Stimulated activated CD4-positive, alpha-beta T cell treated with anti-CD3 and anti-CD28 coated beads, Interleukin-15, amount 100 ng/mL, for 48 hours (primary cell): ENCODE measurements at places on chromosomes 6 and 20.

- no peak for DNase-seq
These were observed 167.6 kb downstream of the TFAP2B start for GRCh38 chr6:50986319-50986718.

DNA sequence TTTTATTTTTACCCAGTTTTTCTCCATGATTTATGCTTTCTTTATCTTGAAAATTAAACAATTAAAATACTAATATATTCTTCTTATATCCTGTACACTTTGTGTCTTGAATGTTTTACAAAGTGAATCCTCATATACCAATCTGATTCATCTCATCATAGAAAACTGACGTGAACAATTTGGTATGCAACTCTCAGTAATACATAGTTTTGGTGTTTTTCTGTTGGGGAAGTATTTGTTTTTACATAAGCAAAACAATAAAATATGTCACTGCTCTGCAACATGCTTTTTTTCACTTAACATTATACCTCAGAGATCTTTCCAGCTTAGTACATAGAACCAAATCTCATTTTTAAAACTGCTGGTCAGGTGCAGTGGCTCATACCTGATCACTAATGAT, 14.7 kb downstream of the DNAAF9 start:
- DNase-seq = no peak

DNA sequence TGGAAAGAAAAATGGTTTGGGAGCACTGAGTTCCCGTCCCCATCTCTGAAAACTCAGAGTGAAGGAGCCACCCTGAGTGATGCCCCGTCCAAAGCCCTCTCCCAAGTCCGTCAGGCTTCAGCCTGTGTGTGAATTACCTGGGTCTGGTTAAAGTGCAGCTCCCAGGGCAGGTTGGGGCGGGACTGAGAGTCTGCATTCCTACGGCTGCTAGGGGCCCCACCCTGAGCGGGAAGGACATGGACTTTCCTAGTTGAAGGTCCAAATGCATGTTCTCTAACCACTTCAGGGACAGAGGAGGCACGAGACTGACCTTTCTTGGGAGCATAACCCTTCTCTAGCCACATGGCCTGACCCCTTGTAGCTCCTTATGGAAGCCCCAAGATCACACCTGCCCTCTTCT, 97.2 kb downstream of the SYNDIG1 start:
- DNase-seq = no peak

DNA sequence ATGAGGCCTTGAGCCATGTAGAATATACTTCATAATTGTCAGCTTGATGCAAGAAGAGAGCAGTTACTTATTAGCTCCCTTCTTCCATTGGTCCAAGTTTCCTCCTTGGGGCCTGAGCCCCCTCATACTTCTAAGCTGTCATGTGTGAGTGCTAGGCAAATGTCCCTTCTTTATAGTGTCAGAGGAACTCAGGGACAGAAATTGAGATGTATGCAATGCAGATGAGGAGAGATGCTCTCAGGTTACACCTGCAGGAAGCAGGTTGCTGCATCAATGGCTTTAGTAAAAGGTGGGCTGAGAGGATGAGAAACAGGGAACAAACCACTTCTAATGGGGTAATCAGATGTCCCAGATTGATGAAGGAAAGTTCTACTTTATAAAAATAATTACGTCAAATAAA, 6.7 kb upstream of the PDSS2 start:
- no peak for DNase-seq

DNA sequence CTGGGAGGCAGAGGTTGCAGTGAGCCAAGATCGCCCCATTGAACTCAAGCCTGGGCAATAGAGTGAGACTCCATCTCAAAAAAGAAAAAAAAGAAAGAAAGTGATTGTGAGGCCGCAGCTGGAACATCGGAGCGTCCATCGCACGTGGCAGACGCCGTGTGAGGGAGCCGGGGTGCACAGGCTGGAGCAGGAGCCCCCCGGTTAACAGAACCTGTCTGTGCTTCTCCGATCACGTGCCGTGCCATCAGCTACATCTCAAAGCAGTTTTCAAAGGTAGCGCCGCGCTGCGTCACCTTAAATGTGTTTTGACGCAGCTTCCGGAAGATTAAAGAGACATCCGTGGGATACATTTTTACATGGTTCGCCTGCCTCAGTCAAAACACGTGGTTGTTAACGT, 138.9 kb downstream of the TAF4 start:
- DNase-seq = no peak

- DNase-seq = no peak
These were observed 278.5 kb downstream of the CDKAL1 start for GRCh38 chr6:20812776-20813175.

GRCh38 chr6:132960720-132961119, 146.4 kb downstream of the RPS12 start:
- DNase-seq = no peak

- no peak for DNase-seq
These were observed 1057.6 kb downstream of the KIF16B start for GRCh38 chr20:15515691-15516090.

DNA sequence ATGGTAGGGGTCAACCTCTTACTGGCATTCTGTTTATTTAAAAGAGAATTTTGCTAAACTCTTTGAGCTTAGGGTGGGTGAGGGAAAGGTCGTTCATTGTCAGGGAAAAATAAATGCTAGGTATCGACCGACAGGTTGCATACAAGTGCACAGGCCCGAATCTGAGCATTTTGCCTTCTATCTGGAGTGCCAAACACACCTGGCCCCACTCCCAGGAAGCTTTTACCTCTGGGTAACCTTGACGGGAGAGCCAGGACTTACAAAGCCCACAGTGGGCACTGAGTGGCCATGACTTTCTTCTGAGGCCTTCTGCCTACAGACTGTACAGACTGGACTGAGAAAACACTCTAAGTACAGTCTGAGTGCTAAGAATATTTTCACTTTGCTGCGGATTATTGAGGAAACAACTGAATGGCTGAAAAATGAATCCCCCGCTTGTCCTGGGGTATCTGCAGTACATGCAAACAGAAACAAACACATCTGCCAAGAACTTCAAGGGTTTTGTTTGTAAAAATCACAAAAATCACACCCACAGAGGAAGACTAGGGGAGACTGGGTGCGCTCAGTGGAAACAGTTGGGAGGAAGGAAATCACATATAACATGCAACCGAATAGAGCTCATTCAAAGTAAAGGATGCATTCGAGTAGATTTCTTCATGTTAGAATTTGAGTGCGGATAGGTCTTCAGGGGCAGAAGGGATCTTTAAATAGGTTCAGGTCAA, 152.8 kb downstream of the NFATC2 start:
- DNase-seq = no peak

GRCh38 chr6:15953152-15953880, 175.6 kb upstream of the MYLIP start:
- no peak for DNase-seq

GRCh38 chr6:150899231-150899630, 33.7 kb downstream of the MTHFD1L start:
- no peak for DNase-seq

DNA sequence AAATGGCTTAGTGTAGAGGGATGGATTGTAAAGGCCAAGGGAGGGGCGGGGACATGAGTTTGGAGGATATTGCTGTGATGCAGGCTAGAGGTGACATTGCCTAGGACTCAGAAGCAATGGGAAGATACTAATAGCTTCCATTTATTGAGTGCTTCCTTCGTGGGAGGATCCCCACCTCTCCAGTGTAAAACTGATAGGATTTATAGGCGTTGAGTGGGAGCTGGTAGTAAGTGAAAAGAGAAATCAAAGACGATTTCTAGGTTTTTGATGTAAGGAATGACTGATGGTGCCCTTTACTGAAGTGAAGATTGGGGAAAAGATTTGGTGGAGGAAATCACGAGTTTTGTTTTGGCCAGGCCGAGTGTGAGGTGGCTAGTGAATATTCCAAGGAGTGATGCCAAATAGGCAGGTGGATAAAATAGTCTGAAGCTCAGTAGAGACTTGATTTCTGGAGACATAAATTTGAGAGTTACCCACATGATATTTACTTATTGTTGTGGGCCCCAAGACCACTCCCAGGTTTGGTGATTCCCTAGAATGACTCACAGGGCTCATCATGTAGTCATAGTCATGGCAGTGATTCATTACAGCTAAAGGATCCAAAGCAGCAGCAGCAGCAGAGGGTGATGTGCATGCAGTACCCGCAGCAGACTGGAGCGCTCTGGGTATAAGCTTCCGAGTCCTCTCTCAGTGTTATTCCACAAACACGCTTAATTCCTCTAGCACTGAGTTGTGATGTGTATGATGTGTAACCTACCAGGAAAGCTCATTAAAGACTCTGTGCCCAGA, 10.2 kb downstream of the RPRD1B start:
- no peak for DNase-seq

GRCh38 chr20:24146231-24146634, 157.7 kb upstream of the GGTLC1 start:
- no peak for DNase-seq

DNA sequence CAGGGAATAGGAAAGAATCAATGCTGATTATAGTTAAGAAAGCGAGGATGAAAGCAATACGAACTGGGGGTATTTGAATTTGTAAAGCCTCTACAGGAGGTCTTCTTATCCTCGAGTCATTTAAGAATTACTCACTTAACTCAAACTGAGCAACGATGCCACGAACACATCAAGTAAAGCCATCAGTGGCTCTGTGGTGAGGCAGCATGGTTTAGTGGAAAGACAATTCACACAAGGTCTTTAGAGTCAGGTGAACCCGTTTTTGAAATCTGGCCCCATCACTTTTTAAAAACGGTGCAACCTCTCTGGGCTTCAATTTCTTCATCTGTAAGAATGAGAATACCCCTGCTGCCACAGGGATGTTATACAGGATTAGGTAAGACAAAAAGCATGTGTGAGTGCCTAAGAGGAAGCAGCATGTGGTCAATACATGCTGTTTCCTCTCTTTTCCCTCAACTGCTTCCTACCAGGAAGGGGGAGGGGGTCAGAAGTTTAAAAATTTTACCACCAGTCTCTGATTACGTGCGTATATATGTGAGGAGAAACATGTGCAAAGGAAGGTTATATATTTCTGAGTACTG, 162.0 kb downstream of the BTBD9 start:
- no peak for DNase-seq

DNA sequence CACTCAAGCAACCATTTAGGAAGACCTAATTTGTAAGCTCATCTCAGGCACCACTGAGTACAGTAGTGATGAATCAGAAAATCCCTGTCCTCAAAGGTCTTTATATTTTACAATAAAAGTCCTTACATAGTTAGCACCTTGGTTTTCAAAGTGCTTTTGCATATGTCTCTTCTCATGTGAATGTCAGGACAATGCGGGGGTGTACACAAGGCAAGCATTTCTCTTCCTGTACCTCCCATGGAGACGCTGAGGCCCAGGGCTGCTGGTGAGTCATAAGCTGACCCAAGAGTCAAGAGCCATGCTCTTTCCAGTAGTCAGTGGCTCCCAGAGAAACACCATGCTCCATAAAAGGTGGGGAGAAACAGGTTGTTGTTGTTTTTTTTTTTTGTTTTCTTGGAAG, 174.0 kb downstream of the GJA10 start:
- DNase-seq = peak; percentile 32

- no peak for DNase-seq
These were observed 2.6 kb upstream of the TFAP2C start for GRCh38 chr20:56626367-56627121.

- no peak for DNase-seq
These were observed 9.3 kb downstream of the CYP21A2 start for GRCh38 chr6:32047539-32047854.

- DNase-seq = no peak
These were observed 179.8 kb downstream of the HAO1 start for GRCh38 chr20:7760247-7761031.

- no peak for DNase-seq
These were observed 33.8 kb downstream of the SERPINB6 start for GRCh38 chr6:2937627-2938003.

GRCh38 chr20:41413169-41413568, 46.6 kb upstream of the EMILIN3 start:
- DNase-seq = no peak

- DNase-seq = no peak
These were observed 19.3 kb downstream of the DEK start for GRCh38 chr6:18245079-18245478.

- no peak for DNase-seq
These were observed 161.2 kb upstream of the OGFRL1 start for GRCh38 chr6:71127374-71127773.

GRCh38 chr6:4751823-4752464, 24.3 kb upstream of the CDYL start:
- no peak for DNase-seq

DNA sequence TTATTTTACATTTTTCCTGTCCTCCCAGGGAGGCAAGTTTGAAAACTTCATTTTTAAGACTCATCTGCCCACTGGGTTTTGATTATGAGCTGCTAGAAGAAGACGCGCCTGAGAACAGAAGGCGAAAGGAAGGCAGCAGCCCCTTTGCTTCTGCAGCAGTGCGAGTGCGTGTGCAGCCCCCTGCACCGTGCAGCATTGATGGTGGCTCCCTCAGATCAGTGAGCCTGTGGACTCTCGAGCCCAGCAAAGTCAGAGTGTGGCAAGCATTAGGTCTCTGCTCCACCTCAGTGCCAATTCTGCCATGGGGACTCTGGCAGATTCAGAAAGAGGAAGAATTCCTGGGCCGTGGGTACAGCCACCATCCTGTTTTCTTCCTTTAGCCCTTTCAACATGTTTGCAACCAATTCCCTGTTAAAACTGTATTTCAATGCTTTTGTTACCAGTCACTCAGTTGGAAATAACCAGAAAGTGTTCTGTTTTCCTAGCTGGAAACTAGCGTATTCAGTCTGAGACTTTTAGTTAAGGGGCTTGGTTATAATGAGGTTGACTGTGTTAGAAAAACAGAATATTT, 134.8 kb upstream of the OGFRL1 start:
- DNase-seq = no peak

DNA sequence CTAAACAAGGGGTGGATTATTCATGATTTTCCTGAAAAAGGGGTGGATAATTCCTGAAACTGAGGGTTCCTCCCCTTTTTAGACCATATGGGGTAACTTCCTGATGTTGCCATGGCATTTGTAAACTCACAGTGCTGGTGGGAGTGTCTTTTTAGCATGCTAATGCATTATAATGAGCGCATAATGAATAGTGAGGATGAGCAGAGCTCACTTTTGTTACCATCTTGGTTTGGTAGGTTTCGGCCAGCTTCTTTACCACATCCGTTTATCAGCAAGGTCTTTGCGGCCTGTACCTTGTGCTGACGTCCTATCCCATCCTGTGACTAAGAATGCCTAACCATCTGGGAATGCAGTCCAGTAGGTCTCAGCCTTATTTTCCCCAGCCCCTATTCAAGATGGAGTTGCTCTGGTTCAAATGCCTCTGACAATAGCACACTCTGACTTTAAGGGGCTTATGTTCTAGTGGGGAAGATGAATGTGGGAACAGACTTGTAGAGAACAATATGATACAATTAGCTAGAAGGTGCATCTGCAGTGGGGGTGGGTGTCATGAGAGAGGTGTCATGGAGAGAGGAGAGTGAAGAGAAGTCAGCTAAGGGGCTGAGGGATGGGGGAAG, 4.2 kb upstream of the GPR31 start:
- no peak for DNase-seq

GRCh38 chr6:53399027-53399344, 50.2 kb upstream of the ELOVL5 start:
- no peak for DNase-seq

GRCh38 chr6:130043344-130043743, 25.0 kb downstream of the L3MBTL3 start:
- DNase-seq = no peak
